ENCODE measurements at places on chromosomes 16 and 17.
A peak's percentile ranks its signal among the peaks of the same experiment; 100 is the strongest.

DNA sequence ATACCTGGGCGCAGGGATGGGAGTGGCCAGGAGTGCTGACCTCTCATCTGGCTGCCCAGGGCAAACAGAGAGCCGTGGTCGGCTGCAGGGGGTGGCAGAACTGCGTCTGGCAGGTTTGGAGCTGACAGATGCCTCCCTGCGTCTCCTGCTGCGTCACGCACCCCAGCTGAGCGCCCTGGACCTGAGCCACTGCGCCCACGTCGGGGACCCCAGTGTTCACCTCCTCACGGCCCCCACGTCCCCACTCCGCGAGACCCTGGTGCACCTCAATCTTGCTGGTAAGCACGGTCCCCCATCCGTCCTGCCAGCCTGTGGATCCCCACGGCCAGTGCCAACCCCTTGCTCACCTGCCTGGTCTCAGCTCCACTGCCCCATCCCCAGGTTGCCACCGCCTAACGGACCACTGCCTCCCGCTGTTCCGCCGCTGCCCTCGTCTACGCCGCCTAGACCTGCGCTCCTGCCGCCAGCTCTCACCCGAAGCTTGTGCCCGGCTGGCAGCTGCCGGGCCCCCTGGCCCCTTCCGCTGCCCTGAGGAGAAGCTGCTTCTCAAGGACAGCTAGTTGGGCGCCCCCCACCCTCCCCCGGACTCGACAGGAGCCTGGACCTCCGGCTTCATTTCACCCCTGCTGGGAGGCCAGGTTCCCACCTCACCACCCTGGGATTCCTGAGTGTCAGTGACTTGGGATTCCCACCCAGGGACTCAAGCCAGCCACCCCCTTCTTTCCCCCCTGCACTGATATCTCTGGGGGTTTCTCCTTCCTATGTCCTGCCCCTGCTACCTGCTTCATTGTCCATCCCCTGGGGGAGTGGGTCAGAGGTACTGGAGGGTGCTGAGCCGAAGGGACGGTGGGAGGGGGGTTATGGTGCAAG, 2.0 kb upstream of the ORAI3 start:
- peak; percentile 94 for DNase-seq

- DNase-seq = no peak
Measured at GRCh38 chr17:2911035-2911754, 115.0 kb downstream of the RAP1GAP2 start.

DNA sequence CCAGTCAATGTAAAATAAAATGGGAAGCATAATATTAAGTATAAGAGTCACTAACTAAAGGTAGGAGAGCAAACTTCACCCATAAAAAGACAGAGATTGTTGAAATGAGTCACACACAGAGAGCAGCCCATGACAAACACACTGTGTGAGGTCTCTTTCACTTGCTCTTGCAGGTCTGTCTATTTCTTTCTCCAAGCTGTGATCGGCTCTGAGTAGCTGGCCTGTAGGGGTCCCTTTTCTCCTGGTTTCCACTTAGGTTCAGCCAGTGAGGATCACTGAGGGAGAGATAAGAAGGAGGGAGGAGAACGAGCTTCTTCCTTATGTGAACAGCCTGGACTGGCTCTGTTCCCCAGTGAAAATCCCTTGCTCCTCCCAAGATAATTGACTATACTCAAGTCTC, 133.7 kb upstream of the HS3ST3A1 start:
- DNase-seq = no peak

DNA sequence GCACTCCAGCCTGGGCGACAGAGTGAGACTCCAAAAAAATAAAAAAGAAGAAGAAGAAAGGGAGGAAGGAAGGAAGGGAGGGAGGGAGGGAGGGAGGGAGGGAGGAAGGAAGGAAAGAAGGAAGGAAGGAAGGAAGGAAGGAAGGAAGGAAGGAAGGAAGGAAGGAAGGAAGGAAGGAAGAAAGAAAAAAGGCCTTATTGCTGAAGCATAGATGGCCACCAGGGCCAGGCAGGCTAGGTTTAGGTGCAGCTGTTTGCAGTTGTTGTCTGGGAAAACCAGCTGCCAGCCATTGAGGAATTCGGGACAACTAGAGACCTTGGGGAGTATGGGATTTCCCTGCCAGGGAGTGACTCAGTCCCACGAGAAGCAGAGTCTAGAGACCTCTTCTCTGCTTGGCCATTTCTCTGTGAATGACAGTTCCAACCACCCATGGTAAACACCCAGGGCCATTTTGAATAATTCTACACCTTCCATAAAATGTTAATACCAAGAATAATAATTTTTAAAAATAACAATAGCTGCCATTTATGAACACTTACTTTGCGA, 31.0 kb downstream of the SCNN1B start:
- DNase-seq = peak; percentile 5

- no peak for DNase-seq
Measured at GRCh38 chr17:32349503-32349853, 479 bp upstream of the ZNF207 start.
